Esophagus squamous epithelium (tissue), 5 donors: ENCODE measurements at places on chromosomes 7 and 10.

DNA sequence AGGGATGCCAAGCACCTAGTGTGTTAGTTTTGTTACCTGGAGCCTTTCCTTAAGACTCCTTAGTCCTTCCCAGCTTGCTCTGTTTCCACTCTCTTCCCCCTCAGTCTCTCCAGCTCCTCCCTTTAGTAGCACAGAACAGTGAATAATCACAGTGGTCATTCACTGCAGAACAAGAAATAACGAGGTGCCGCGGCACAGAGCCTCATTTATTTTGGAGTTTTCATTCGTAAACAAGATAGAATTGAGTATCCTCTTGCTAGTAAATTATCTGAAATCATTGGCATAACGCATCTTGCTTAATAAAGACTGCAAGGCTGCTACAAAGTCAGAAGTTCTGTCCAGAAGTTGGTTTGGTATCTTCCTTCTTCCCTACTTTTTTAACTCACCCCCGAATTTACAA, 129.3 kb upstream of the LANCL2 start:
- DNase-seq, result no peak

DNA sequence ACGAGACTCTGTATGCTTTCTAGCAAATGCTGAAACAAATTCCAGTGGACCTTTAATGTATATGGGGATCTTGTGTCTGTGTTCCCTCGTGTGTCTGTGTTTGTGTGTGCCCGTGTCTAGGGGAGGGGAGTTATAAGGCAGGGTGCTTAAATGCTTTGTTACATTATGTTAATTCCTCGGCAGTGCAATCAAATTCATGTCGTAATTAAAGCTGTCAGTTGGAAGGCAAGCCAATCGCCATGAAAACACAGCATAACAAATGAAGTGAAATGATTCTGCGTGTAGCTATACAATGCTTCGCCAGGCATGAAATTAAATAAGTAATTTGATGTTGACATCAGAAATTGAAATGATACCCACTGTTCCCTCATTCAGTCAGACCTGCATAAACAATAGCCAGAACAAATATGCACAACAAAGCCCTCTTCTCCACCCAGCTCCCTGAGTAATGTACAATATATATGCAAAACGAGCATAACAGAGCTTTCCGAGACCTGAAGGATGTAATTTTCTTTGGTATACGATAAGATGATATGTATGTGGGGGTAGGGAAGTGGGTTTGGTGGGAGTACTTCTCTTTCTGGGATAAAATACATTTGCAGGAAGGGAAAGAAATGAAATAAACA, 534.1 kb downstream of the AUTS2 start:
- DNase-seq, result no peak

- DNase-seq, result no peak
Observed at GRCh38 chr7:112940314-112940732, 146.3 kb downstream of the GPR85 start.

GRCh38 chr7:5423976-5424748, 528 bp upstream of the TNRC18 start:
- DNase-seq, result peak; percentile 69

DNA sequence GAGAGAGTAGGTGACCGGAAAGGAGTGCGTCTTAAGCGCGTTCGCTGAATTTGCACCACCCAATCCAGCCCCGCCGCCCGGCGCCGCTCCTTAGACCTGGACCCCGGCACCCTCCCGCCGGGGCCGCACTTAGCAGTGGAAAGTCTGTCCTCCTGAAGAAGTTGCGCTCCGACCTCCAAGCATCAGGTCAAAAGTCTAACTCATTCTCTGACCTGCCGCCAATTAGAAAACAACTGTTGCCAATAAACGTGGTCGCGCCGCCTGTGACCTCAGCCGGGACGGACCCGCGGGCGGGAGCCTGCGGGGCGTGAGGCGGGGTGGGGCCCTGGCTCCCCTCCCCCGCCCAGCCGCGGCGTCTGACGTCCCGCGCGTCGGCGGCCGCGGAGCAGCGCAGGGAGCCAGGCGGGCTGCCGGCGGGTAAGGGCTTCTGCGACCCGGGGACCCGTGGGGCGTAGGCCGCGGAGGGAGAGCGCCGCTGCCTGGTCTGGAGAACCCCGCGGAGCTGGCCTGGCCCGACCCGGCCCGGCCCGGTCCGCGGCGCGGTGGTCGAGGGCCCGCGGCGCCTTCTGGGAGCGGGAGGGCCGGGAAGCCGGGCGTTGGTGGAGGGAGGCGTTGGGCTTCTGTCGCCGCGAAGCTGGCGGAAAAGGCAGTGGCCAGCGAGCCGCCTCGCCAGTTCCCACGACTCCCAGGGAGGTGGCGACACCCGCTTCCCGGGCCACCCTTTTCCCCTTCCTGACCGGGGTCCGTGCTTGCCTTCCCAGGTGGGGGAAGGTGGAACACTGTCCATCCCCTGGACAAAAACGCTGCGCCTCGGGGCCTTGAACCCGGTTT, at the start of gene BCAP29:
TSS of gene BCAP29 (plus strand) at position 362 of the 831 bp plus-strand sequence. CDS start 527 bp downstream, outside the sequence.
- peak; percentile 4 for DNase-seq

GRCh38 chr7:88758381-88759229, 895 bp upstream of the ZNF804B start:
- no peak for DNase-seq

DNA sequence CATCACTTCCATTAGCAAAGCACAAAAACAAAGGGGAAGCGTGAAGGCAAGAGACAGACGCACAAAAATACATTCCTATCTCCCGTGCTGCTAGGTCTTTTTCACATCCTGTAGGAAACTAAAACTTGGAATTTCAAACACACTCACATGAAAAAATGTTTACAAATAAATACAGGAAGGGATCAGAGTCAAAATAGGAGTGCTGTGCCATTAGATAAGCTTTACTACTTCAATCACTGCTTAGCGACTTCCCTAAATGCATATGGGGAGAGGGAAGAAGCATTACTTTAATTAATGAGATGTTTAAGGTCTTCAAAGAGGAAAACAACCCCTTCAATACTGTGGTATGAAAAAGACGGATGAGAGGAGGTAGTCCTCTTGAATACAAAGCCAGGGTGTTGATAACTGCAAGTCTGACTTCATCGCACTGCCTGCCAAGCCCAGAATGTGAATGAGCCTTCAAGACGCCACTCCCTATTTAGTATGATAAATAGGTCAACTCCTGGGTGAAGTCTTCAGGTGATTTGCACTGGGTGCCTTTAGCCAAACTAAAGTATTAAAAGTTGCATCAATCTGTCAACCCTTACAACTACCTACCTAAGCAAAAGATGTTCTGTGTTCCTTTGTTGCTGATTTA, 13.9 kb downstream of the PARD3 start:
- DNase-seq, result no peak

GRCh38 chr10:6612371-6612770, 32.3 kb upstream of the PRKCQ start:
- DNase-seq, result no peak

GRCh38 chr7:101854084-101854865, 36.8 kb downstream of the CUX1 start:
- DNase-seq, result no peak

GRCh38 chr10:695396-695795, 5.9 kb upstream of the DIP2C start:
- DNase-seq, result no peak

DNA sequence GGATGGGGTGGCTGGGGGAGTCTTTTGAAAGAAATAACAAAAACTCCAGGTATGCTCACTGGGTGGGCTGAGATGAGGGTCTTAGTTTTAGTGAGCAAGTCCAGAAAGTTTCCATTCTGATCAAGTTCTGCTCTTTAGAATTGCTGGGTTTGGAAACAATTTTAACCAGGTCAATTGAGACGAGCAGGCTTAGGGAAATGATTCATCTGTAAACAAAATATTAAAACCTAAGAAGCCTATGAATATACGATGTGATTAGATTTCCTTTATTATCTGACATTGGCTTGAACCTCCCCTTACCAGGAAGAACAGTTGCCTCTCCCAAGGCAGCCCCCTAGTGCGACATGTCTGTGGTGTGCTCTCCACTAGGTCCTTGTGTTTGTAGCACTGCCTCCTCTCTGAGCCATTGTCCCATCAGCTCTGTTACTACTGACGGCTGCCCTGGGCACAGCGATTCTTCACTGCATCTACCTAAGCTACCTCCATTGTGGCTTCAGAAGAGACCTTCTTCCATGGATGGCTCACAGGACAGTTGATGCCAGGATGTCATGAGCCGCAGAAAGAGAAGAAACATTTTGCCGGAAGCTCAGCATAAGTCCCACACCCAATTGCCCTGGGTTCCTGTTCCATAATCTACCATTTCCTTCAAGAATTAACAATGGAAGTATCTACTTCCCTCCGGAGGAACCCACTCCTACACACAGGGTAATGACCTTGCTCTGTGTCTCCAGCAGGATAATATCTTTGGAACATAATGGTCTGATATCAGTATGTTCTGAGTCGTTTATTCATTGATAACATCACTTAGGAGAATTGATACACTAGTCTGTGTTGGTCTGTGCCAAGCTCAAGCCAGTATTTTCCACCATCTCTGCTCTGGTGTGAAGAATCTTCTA, 95.1 kb upstream of the ITGB1 start:
- DNase-seq, result no peak

GRCh38 chr7:124655990-124656389, 109.6 kb downstream of the GPR37 start:
- no peak for DNase-seq

GRCh38 chr7:116164552-116165306, 45.6 kb upstream of the TES start:
- DNase-seq, result no peak

- DNase-seq, result no peak
Observed at GRCh38 chr10:52740913-52741675, 31.5 kb downstream of the MBL2 start.

DNA sequence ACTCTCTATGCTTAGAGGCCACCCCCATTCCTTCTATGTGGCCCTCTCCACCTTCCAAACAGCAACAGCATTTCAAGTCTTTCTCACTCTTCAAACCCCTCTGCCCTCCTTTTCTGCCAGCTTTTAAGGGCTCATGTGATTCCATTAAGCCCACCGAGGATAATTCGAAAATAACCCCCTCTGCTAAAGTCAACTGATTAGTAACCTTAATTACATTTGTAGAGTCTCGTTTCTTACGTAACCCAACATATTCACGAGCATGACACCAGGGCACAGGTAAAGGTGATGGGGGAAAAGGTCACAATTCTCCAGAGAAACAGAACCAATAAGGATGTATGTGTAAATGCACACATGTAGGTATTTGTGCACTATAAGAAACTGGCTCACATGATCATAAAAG, 6.7 kb upstream of the CHST15 start:
- no peak for DNase-seq

DNA sequence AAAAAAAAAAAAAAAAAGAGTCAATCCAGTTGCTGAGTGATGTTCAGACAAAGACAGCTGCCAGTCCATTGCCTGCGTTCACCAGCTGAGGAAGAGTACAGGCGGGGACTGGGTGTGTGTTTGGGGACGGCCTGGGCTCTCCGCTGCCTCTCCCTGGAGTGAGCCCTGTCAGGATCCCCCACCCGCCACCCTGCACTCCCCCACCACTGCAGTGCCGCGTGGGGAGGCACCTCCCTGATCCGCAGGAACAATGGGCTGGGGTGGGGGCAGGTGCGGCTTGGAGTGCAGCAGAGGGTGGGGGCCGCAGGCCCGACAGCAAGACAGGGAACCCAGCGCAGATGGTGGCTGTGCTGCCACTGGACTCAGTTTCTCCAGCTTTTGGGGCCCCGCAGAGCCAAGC, 1.4 kb downstream of the HSPA12A start:
- DNase-seq, result no peak

DNA sequence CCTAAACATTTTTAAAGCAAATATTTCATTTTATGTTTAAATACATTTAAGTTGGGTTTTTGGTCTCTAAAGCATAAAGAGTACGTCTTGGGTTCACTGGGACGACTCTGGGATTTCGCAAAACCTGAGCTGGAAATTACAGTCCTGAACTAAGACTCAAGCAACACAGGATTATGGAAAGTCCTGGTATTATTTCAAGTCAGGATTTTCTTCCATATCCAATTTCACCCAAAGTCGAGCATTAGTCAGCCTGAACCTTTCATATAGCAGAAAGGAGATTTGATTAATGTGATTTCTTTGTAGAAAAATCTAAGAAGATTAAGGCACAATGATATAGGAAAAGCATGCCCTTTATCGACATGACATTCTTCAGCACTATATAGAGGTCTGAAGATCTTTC, 100.0 kb downstream of the MTERF1 start:
- DNase-seq, result no peak

DNA sequence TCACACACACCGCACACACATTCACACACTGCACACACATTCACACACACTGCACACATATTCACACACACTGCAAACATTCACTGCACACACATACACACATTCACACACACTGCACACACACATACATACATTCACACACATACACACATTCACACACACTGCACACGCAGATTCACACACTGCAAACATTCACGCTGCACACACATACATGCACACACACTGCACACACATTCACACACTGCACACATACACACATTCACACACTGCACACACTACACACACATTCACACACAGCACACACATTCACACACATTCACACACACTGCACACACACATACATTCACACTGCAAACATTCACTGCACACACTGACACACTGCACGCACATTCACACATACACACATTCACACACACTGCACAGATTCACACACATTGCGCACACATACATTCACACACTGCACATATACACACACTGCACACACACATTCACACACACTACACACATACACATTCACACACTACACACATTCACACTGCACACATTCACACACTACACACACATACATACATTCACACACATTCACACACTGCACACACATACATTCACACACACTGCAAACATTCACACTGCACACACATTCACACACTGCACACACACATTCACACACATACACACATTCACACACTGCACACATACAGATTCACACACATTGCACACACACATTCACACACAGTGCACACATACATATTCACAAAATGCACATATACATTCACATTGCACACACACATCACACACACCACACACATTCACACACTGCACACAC, 325.1 kb downstream of the PTPRN2 start:
- DNase-seq, result no peak

GRCh38 chr7:155000795-155001194, 2.1 kb downstream of the PAXIP1 start:
- DNase-seq, result no peak

DNA sequence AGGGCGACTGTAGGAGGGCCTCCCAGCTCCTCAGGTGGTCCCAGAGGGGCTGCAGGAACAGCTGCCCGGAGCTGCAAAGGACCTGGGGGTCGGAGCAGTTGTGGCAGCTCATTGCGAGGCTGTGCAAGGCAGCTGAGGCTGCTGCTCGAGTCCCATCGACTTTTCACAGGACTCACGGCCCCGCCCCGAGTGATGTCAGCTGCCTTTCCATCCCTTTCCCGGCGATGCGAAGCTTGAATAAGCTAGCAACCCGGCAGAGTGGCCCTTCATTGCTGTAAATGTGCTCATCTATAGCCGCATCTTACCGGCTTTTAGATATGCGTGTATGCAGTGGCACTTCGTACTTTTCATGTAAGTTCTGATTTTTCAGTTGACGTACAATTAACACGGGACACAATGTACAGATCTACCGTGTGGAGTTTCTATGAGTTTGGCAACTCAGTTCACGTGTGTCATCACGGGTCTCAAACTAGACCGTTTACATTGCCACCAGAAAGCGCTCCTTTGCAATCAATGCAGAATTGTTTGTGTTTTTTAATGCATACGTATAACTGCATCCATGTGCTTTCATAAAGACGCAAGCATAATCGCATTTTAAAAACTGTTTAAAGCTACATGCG, at the start of gene CH25H:
TSS of gene CH25H (minus strand) at position 137 of the 620 bp plus-strand sequence. CDS start at position 112, 25 bp downstream.
- DNase-seq, result no peak
